ENCODE measurements at places on chromosomes 3 and 15.

GRCh38 chr15:93312891-93313486 is 224.0 kb upstream of the RGMA start:
- DNase-seq = peak; percentile 77

GRCh38 chr3:139226731-139227130 is 117.1 kb upstream of the MRPS22 start:
- DNase-seq = no peak

DNA sequence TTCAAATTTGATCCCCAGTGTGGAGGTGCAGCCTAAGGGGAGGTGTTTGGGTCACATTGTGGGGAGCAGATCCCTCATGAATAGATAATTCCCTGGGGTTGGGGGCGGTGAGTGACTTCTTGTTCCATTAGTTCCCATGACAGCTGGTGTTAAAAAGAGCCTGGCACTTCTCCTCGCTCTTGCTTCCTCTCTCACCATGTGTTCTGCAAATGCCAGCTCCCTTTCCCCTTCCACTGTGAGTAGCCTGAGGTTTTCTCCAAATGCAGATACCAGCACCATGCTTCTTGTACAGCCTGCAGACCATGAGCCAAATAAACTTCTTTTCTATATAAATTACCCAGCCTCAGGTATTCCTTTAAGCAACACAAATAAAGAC is 23.1 kb downstream of the RIOX2 start:
- DNase-seq = no peak

DNA sequence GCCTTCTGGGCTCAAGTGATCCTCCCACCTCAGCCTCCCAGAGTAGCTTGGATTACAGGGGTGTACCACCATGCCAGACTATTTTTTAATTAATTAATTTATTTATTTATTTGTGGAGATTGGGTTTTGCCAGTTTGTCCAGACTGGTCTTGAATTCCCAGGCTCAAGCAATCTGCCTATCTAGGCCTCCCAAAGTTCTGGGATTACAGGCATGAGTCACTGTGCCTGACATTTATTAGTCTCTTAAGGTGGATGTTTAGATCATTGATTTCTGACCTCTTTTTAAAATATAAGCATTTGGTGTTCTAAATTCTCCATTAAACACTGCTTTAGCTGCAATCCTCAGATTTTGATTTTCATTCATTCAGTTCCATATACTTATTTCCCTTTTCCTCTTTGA is 15.6 kb downstream of the FBXW12 start:
- no peak for DNase-seq

DNA sequence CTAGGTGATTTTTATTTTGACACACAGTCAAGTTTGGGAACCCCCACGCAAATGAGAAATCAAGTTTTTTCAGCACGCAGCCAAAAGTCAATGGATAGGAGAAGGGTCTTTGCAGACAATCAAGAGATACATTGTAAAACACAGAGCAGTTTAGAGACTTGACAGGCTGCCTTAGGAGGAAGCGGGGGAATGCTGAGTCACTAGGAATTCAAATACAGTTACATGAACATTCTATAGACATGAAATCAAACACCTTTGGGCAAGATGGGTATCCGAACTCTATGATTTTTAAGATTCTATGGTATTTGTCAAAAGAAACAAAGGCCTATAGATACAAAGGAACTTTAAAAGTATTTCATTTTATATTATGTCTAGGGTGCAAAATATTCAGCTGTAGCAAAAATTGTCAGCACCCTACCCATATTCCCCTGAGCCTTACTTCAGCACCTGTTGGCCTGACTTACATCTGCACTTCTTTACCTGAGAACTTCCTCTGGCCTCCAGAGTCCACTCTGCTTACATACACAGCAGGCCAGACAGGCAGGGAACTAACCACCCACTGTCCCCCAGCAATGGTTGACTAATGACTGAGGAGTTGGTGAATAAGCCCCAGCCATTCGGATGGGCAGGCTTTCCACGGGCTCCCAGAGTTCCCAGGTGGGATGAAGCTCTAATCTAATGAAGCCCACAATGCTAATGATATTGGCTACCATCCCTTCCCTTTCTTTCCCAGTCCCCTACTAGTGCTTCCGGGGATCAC is 289.3 kb upstream of the RORA start:
- DNase-seq = no peak

GRCh38 chr15:71228403-71228802 is 113.1 kb downstream of the THSD4 start:
- DNase-seq = no peak

Data from hypothalamus (tissue), 51 donors.